ENCODE measurements at places on chromosomes 2 and 18. TPM values are rescaled to one million over a fixed set of nuclear protein-coding genes. Genes with fewer than 3 reads are reported as not detected.

- no peak for DNase-seq
These were observed 93.8 kb downstream of the ITGB1BP1 start for GRCh38 chr2:9329497-9329896.

GRCh38 chr2:238299803-238300202 lies 11.4 kb upstream of the PER2 start:
- DNase-seq = no peak

Gene PRKAG3
- total RNA-seq = 0.26 TPM

Gene ZC3H6
- total RNA-seq = 6.6 TPM

Gene EVX2
- total RNA-seq = not detected

Gene GNLY
- not detected for total RNA-seq

All from fibroblast of lung (primary cell).